Activated CD4-positive, alpha-beta T cell treated with anti-CD3 and anti-CD28 coated beads, Interleukin-2, amount 50 U/mL, for 4 hours (primary cell): ENCODE measurements at places on chromosomes 7 and 10.

- DNase-seq = no peak
Measured at GRCh38 chr7:74674166-74674565, 16.6 kb downstream of the GTF2I start.

DNA sequence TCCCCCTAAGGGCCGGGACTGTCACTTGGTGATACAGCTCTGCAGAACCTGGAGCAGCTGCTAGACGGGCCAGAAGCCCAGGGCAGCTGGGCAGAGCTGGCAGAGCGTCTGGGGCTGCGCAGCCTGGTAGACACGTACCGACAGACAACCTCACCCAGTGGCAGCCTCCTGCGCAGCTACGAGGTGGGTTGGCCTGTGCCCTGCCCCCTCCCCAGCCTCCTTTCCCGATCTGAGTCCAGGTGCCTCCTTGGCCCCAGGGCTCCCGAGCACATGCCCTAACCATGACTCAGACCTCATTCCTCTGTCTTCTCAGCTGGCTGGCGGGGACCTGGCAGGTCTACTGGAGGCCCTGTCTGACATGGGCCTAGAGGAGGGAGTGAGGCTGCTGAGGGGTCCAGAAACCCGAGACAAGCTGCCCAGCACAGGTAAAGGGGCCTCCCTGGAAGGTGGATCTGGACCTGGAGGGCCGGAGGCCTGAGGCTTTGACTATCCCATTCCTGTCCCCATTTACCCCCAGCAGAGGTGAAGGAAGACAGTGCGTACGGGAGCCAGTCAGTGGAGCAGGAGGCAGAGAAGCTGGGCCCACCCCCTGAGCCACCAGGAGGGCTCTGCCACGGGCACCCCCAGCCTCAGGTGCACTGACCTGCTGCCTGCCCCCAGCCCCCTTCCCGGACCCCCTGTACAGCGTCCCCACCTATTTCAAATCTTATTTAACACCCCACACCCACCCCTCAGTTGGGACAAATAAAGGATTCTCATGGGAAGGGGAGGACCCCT lies 6.4 kb downstream of the NFKB2 start:
- DNase-seq = no peak

- DNase-seq = no peak
Measured at GRCh38 chr7:113281223-113281622, 162.9 kb upstream of the SMIM30 start.

GRCh38 chr7:71511361-71511807 lies 379.4 kb downstream of the GALNT17 start:
- no peak for DNase-seq

DNA sequence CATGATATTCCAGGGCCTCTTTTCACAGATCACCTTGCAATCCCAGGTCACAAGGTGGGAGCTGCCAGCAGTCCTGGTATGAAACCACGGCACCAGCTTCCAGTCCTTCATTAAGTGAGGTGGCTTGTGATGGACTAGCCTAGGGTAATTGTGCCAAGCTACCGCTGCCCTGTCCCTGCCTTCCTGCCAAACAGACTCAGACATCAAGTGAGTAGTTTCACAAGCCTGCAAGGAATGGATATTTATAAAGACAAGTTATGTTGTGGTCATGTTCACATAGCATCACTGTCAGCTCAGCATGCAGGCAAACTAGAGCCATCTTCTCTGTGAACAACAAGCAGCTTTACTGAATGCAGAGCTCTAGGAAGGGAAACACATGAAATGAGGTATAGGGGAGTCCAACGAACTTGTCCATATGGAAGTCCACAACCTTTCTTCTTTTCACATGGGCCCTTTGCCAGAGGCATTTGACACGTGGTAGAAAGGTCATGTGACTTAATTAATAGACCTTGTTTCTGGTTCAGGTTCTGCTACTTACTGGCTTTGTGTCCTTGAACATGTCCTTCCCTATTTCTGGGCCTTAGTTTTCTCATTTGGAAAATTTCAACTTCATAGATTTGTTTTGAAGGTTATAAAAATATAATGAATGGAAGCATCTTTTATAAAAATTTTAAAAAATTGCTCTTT lies 1061.2 kb downstream of the KCNMA1 start:
- DNase-seq = no peak
